ENCODE measurements at places on chromosomes 5 and 9.

- no peak for DNase-seq
Measured at GRCh38 chr9:132027752-132028663, 51.7 kb downstream of the MED27 start.

- no peak for DNase-seq
Measured at GRCh38 chr9:133676450-133676849, 40.3 kb downstream of the DBH start.

DNA sequence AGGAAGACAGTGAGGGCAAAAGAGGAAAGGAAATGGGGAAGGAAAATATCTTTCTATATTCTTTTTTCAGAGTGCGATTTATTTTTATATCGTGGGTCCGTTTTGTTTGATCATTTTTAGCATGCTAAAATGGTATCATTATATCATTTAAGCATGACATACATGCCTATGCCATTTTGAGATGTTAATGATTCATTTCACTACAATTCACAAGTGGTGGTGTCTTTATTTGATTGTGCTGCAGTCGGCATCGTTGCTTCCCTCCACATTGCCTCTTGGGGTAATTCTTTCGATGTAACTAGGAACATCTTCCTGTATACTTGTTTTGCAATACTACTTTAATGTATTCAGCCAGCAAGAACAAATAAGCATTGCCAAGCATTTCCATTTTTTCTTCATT is 145.2 kb downstream of the CFAP90 start:
- DNase-seq: no peak

DNA sequence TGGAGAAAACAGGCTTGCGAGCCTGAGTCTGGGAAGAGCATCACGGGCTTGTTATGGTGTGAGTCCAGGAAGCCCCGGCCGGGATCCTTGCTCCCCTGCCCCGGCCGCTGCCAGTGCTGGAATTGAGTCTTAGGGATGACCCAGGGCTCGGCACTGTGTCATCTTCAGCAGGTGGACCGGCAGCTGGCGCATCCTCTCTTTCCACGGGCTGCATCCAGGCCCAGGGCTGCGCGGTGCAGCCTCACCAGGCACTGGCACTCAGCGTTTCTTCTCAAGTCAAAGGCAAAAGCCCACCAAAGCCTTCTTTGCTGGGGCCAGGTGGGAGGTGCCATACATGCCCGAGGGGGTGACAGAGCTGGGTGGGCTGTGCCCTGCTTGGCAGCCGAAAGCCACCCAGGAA is 46.6 kb downstream of the COL5A1 start:
- DNase-seq: no peak

DNA sequence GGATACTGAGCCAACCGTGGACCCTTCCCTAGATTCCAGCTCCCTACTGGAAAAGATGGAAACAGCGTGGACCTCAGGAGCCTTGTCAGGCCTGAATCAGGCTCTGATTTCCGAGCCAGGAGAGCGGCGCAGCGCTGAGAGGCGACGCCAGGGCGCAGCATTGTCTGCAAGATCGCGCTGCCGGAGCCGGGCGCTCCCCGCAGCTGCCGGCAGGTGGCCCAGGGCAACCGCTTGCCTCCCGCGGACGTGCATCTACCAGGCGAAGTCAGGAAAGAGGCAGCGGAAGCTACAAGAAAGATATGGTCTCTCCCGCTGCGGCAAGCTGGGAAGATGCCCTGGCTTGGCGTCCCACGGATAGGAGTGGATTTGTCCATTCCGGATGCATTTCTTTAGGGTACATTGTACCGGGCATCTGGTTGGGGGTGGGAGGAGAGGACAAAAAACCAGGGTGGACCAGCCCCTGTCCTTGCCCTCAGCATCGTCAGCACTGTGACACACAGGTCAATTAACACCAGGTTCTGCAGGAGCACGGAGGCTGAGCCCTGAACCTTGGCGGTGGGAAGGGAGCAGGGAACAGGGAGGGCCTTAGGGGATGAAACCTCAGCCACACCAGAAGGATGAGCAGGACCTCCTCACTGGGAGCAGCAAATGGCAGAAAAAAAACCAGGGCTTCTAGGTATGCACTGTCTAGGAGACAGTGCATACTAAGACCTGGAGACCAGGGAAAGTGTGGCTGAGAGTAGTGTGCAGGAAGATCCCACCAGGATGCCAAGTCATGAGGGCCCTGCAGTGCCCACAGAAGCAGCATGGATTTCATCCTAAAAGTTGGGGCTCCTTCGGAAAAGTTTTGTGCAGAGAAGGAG is 55.9 kb downstream of the SFXN1 start:
- peak; percentile 74 for DNase-seq

DNA sequence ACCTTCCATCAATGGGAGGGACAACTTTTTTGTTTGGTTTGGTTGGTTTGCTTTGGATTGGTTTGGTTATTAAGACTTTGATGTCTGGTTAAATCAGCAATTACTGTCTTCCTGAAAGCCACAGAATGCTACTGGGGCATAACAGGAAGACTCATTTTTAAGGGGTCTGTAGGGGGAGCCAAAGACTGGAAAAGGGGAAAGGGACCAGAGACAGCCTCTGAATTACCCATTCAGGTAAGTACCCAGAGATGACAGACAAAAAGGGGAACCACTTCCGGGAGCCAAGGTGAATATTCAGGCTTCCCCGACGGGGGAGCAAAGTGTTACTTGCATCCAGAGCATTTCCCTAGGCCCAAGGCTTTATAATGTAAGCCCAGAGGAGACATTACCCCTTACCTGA is 4.6 kb upstream of the FEM1C start:
- DNase-seq: no peak

DNA sequence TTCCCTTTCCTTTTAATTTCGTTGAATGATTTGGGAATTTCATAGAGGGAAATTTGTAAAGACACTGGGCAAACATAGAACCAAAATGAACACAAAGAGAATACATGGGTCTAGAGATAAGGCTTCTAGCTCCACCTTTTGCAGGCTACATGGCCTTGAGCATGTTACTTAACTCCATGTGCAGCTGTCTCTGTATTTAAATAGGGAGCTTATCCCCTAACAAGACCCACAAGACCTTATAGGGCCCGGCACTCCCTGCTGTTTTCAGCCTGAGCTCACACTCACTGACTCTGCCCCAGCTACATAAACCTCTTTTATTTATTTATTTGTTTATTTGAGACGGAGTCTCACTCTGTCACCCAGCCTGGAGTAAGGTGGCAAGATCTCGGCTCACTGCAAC is 30.6 kb upstream of the TLE1 start:
- no peak for DNase-seq
